ENCODE measurements at places on chromosomes 11 and 22.

- DNase-seq: no peak
Observed at GRCh38 chr22:20729194-20729593, 44.7 kb upstream of the SERPIND1 start.

DNA sequence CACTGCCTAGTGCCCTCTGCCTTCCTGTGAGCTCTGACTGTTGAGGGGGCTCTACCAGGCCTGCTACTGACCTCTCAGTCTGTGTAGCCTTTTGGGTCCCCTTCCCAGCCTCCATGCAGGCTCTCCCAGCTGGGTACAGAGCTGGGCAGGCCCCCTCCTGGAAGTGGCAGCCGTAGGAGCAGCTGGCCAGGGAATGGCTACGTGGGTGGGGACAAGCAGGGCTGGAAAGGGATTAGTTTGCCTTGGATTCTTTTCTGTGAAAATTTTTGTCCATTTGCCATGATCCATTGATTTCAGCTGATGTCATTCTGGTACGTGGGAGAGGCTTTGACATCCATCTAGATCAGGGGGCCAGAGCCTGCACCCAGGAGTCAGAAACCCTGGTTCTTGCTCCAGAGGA, 23.9 kb upstream of the NECTIN1 start:
- DNase-seq: no peak

- DNase-seq: no peak
Observed at GRCh38 chr11:34242037-34242625, 115.7 kb downstream of the ABTB2 start.

DNA sequence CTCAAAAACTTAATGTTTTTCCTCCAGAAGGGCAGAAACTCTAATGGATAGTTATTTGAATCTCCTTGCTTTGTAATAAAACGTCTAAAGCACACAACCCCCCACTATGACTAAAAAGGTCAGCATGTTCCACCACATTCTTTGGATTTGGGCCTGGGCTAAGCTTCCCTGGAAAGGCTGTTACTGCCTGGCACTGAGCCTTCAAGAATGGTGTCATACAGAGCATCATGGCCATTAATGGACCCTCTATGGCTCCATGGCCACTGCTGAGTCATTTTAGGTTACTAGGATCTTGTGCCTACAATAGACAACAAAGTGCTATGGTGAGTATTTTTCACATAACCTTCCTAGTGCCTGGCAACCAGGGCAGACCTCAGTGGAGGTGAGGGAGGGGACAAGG, 242.6 kb upstream of the FAT3 start:
- DNase-seq: no peak

DNA sequence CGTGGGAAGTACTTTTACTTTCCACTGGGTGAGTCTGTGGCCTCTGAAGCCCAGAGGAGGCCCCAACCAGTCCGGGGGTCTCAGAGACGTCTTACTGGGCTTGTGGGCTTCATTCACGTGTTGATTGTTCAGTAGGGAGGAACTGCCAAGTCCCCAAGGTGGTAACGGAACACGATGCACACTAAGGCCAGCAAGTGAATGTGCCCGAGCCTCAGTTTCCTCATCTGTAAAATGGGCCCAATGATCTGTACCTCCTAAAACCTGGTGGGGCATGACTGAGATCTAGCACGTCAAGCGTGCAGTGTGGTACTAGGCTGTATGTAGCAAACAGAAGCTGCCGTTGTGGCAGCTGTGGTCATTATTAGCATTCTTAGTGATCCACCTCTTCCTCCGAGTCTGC, 499.1 kb downstream of the MN1 start:
- DNase-seq: no peak

DNA sequence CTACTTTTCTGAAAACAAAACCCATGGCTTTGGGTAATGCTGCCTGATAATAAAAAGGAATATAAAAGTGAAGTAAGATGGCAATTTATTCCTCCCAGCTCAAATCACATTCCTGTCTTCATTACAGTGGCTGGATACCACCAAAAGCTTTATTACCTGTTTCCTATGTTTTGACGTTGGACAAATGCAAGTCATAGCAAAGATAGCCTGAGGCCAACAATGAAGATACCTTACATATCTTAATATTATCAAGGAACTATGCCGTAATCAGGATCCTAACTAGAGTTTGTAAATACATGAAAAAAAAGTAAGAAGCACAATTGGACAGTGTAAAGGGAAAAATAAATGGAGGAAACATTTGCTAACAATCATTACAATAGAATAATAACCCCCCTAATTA, 202.4 kb downstream of the SOX6 start:
- DNase-seq: no peak

- peak; percentile 22 for DNase-seq
Observed at GRCh38 chr11:130162733-130163132, 3.2 kb downstream of the ST14 start.

GRCh38 chr11:67997475-67997921, 6.4 kb downstream of the UNC93B1 start:
- no peak for DNase-seq

- DNase-seq: peak; percentile 93
Observed at GRCh38 chr11:45272701-45273100, 13.4 kb downstream of the SYT13 start.

GRCh38 chr11:46275964-46276641, 1.4 kb upstream of the CREB3L1 start:
- no peak for DNase-seq

DNA sequence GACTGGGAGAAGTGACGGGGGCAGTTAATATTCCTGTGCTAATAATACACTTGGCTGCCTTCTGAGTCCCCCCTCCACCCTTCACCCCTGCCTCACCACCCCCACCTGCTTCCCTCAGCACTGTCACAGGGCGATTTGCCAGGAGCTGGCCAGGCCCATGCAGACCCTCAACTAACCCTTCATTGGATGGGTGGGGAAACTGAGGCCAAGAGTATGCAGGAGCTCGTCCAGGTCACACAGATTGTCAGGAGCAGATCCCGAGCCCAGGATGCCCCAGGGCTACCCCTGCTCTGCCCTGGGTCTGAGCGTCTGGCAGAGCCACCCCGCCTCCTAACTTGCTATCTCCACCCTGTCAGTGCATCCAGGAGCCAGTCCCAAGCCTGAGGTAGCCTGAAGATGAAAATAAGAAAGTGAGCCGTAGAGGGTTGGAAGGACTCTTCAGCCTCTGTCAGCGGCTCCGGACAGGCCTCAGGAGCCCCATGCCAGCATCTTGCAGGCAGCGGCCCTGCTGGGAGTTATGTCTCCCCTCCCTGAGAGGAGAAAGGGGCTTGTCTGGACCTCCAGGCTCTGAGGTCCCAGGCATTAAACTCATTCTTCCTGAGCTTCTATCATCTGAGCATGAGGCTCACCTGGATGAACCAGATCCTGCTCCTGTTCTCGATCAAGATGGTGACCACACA, 6.2 kb downstream of the TPBGL start:
- no peak for DNase-seq

DNA sequence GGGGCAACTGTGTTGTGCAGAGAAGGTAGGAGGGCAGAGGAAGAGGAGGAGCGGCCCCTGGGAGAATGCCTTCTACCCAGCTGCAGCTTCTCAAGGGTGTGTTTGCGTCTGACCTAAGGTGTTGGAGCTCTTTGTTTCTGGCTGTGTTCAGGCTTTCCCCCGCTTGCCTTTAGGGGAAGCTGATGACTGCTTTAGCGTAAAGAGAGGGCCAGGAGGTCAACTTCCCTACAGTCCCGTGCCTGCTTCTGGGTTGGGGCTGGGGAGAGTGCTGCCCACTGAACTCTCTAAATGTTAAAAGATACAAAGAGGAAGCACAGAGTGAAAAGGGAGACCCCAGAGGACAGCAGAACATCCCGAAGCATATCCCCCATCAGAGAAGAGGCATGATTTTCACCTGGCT, 99.2 kb downstream of the PTPRJ start:
- DNase-seq: no peak

GRCh38 chr11:73401217-73401923, 25.2 kb downstream of the RELT start:
- DNase-seq: no peak

- DNase-seq: peak; percentile 99
Observed at GRCh38 chr11:6234387-6235107, at the start of gene FHIP1B. TSS of gene FHIP1B (minus strand) at chr11:6234636. CDS start at chr11:6224516, 10,120 bp downstream.

DNA sequence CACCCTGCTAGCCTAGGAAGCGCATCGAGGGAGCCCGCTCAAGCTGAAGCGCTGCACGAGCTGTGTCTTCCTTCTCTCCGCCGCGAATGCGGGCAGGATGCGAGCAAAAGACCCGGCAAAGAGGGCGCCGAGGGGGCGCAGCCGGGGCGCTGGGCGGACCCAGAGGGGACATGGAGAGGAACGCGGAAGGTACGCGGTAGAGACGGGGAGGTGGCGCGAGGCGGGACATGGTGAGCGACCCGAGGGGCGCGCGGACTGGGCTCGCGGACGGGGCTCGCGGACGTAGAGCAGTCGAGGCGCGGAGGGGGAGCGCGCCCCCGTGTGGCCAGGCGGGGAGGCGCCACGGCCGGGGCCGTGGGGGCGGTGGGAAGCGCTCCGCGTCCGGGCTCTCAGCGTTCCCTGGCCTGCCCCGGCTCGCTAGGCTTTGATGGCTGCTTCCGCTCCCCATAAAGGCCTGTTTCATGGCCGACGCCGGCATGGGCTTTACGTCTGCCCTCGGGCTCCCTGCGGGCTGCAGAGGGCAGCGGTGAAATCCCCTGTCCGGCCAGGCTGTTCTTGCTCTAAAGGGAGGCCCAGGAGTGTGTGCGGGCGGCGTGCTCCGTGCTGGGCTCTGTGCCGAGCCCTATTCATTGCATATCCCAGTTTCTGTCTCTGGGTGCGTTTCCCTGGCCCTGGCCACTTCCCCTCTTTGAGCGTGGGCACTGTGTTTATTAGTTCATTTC, 31.2 kb upstream of the TRIM29 start:
- peak; percentile 40 for DNase-seq

GRCh38 chr11:57566905-57567514, 462 bp downstream of the UBE2L6 start:
- no peak for DNase-seq

DNA sequence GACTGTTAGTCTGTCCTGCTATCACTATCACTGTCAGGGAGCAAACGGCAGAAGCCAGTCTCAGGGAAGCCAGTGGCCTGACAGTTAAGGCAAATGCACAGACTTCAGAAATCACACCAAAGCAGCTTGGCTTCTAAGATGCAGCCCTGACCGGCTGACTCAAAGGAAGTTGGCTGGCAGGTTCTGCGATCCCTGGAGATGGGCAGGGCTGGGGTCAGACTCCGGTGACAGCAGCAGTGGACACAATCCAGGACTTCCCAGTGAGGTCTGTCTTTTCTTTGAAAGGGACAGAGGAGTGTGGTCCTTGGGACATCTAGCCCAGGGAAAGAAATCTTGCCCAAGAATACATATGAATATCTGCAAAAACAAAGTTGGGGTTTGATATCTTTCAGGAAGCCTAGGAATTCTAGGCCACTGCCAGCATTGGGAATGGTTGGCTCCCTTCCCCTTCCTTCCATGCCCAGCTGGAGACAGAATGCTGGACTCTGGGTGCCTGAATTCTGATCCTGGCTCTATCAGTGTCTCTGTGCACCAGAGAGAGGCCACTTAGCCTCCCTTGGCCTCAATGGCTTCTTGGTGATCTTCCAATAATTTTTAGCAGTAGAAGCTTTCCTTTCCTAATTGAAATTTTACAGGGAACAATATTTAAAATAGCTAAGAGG, 108.9 kb downstream of the KIRREL3 start:
- no peak for DNase-seq

DNA sequence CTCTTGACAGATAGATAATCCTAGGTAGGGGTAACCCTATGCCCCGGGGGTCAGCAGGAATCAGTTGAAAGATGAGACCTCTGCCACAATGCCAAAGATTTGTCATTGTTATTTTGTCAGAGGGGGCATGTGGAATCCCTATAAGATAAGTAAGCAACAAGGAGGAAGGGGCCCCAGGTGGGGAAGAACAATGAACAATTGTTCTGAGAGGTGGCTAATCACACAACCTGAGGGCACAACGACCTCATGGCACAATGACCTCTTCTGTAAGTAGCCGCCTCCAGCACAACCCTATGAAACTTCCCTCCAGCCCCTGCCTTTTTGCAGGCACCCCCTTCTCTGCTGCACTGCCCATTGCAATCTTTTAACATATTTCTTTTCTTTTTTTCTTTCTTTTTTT, 11.8 kb upstream of the FBLN1 start:
- no peak for DNase-seq
